Suppressor macrophage treated with lipopolysaccharide for 1 hour (primary cell): ENCODE measurements at places on chromosomes 6 and 20.

GRCh38 chr20:32354592-32355416 is 3.3 kb upstream of the ASXL1 start:
- DNase-seq = no peak

DNA sequence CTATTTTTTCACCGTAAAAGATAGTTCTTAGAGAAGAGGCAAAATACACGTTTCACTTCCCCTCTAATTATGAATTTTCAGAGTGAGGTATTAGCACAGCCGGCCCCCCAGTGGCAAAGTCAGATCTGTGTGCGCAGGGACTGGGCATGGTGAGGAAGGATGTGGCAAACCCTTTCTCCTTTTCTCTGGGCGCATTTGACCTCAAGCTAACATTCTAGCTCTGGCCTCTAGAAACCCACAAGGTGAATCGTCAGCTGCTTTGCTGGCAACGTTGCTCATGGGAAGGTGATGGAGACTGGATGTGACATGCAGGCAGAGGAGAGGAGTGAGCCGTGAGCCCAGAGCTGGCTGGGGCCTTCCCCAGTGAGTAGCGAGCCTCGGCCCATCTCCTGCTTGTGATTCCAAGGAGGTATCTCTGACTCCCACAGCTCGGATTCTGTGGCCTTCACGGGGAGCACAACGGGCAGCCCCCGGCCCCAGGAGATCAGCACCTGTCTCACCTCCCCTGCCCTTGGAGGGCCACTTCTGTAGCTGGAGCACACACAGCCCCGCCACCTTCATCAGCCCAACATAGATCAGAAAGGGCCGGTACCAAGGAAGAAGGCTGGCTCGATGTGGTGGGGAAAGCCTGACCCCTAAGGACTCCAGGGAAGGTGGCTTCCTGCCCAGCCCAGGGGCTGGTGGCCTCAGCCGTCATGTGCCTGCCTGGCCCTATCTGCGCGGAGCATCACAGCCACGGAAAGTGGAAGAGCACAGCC is 152.8 kb downstream of the TAF4 start:
- no peak for DNase-seq

DNA sequence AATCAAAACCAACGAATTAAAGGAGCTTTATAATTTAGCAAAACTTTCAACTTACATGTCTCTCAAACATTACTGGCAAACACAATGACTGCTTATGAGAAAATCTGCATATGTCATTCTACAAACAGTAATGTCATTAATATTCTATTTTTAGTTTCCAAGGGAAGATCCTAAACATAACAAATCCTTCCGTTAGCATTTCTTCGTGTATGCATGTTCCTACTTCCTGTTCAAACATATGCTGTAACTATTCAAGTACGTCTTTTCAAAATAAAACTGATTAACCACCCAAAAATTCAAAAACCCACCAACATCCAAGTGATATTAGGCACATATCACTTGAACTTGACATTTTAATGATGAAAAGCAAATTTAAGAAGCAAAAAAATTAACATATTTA is 131.3 kb downstream of the HACE1 start:
- peak; percentile 12 for DNase-seq

GRCh38 chr20:29085625-29086024 is 2171.8 kb upstream of the DEFB115 start:
- DNase-seq = no peak

- DNase-seq = no peak
Observed at GRCh38 chr20:58053391-58054055, 174.9 kb downstream of the ANKRD60 start.

GRCh38 chr6:13417431-13417830 is 70.0 kb downstream of the GFOD1 start:
- DNase-seq = no peak

- DNase-seq = no peak
Observed at GRCh38 chr20:11162026-11162775, 488.4 kb upstream of the JAG1 start.

GRCh38 chr6:90028995-90029635 is 134.8 kb downstream of the GJA10 start:
- no peak for DNase-seq

DNA sequence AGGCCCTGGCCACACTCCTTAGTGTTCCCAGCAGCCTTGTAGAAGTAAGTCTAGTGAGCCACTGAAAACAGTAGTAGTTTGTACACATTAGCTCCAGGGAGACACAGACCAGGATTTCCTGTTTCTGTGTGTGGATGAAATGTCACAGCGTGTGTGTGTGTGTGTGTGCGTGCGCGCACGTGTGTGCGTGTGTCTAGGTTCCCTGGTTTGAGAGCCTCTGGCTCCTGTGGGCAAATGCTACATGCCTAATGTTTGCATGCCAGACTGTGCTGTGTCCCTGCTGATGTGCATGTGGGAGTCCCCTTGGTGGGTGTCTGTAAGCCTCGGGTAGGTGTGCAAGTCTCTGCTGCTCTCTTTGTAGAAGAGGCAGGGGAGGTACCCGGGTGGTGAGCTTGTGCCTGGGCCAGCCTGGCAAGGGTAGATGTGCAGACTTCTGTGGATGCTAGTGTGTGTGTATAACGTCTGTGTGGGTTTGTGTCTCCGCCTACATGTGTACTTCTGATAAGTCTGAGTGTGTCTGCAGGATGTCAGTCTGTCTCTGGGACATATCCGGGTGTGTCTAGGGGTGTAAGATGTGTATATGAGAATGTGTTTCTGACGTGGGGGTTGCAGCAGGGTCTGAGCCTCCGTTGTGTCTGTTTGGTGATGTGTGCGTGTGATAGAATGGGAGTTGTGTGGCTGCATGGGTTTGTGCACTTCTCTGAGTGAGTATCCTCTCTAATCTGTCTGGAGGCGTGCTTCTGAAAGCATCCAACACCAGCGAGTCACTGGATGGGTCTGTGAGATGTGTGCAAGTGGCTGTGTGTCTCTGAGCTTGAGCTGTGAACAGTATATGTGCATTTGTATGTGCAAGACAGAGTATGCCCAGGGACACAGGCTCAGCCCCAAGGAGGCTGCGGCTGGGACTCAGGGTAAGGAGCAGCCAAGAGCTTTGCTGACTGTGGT is 19.0 kb upstream of the TLDC2 start:
- DNase-seq = peak; percentile 51

DNA sequence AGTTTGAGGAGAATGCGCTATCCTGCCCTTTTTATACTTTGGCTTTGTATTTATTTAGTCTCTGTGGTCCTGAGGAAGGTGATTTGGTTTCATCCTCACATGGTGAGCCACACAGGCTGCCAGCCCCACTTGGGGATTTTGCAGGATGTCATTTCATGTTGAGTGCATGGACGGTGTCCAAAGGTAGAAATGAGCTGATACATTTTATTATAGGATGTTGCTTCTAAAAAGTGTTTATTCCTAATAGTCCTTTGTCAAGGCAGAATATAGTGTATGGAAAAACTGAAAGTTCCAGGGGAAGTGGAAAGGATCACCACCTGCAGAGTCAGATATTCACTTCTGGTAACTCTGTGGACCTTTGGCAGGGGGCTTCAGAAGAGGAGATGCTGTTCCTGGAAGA is 434.6 kb downstream of the CD109 start:
- no peak for DNase-seq

DNA sequence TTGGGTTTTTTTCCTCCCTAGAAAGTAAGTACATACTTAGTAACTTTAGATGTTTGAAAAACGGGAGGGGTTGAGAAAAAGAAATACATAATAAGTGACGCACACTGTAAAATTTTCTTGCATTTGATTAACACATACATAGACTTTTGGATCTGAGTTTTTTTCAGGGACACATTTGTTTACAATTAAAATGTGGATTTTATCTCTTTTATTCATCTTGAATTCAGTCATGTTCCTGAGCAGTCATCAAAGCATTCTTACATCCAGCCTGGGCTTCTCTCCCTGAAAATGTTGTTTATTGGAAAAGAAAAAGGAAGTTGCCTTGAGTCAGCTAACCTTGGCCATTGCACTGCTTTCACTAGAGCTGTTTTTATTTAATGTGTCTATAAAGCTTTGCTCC is 8.7 kb upstream of the RPP40 start:
- DNase-seq = no peak

- DNase-seq = no peak
Observed at GRCh38 chr6:156420172-156420993, 356.8 kb upstream of the ARID1B start.

- DNase-seq = no peak
Observed at GRCh38 chr6:31521835-31522234, 6.9 kb upstream of the MCCD1 start.

DNA sequence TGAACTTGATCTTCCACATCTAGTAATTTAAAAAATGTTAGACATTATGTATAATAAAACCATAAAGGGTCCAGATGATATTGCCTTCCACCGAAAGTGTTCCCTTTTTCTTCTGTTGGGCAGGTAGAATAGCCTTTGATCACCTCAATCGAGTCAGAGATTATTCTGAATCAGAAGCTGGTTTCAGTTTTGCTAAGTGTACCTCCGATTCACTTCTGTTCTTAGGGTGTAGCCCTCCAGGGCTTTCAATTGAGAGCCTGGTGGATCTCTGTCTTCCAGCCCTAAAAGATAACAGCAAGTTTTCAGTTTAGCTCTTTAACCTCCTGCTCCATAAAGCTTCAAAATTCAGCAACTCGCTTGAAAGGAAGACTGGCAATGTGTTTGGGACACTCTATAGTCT is 21.1 kb upstream of the AIG1 start:
- no peak for DNase-seq

DNA sequence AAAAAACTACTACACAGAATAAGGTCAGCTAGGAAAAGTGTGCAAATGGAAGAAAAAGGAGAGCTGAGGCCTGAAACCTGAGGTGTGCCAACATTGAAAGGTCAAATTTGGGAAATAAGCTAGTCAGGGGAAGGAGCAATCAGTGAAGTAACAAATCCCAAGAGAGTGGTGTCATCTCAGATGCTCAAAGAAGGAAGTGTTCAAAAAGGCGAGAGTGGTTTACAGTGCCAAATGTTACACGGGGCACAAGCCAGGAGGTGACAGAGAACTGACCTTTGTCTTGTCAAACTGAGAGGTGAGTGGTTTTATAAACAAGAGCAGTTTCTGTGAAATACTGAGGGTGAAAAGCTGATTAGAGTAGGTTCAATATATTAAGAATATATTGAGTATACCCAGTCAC is 83.0 kb upstream of the TCF21 start:
- DNase-seq = no peak

GRCh38 chr6:129133770-129134192 is 250.8 kb downstream of the LAMA2 start:
- DNase-seq = no peak
